ENCODE measurements at places on chromosomes 13 and 19. TPM values are rescaled to one million over a fixed set of nuclear protein-coding genes. Genes with fewer than 3 reads are reported as not detected.

The BORCS8 gene
- polyA plus RNA-seq: 22.4 TPM

The MPV17L2 gene
- polyA plus RNA-seq: 9.9 TPM

DNA sequence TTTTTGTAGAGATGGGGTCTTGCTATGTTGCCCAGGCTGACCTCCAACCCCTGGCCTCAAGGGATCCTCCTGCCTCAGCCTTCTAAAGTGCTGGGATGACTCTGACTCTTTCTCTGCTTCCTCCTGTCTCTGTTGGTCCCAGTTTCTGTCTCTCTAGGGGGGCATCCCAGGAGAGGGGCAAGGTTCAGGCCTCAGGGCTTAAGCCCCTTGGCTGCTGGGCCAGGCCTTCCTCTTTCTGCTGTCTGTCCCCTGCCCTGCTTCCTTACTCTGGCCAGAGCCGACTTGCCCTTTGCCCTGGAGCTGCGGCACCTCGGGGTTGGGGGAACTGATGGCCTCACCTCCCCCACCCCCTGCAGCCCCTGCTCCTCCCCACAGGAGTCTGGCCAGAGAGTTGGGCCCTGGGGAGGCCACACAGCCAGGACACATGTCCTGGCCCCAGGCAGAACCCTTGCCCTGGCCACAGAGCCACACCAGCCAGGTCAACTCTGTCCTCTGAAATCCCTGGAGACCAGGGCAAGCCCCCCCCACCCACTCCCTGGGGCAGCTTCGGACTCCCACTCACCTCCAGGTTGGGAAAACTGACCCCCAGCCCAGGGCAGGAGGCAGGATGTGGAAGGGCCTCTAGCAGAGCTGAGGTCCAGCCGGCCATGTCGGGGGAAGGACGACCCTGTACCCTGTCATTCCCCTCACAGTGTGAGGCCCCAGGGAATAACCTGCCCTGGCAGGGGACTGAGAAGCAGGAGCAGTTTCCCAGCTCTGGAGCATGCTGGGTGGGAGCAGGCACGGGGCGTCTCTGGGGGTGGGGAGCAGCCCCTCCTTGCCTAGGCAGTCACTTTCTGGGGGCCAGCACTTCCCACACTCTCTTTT lies 23.7 kb downstream of the CEBPA start:
- no peak for DNase-seq

GRCh38 chr13:50136226-50136625 lies 121.0 kb downstream of the KCNRG start:
- DNase-seq: no peak

- no peak for DNase-seq
These were observed 129.6 kb downstream of the ZNF675 start for GRCh38 chr19:23557381-23557780.

GRCh38 chr19:1609103-1609396 lies 3.8 kb upstream of the UQCR11 start:
- no peak for DNase-seq

All from right renal pelvis (tissue), 4 donors.